SK-N-SH treated with all-trans-retinoic acid at 6 μM for 48 hours (cell line): ENCODE measurements at places on chromosomes 12 and 14.
A peak's percentile ranks its signal among the peaks of the same experiment; 100 is the strongest.

- ATAC-seq = no peak
Observed at GRCh38 chr12:56995201-56995929, 11.0 kb downstream of the ZBTB39 start.

DNA sequence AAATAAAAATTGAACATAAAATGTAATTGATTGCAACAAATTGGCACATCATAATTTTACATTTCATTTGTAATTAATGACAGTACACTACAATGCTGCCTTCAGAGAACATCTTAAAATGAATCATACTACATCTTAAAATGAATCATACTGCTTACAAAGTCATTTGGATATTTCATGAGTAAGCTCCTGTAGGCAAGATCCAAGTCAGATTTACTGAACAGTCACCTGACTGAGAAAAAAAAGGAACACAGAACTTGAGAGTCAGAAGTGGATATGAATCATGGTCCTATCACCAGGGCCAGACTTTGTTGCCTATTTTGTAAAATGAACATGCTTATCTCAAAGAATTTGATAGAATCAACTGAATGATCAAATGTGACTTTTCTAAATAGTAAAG lies 32.7 kb upstream of the FBLN5 start:
- peak; percentile 74 for ATAC-seq

- ATAC-seq = no peak
Observed at GRCh38 chr12:111171345-111171744, 197.6 kb downstream of the PHETA1 start.

DNA sequence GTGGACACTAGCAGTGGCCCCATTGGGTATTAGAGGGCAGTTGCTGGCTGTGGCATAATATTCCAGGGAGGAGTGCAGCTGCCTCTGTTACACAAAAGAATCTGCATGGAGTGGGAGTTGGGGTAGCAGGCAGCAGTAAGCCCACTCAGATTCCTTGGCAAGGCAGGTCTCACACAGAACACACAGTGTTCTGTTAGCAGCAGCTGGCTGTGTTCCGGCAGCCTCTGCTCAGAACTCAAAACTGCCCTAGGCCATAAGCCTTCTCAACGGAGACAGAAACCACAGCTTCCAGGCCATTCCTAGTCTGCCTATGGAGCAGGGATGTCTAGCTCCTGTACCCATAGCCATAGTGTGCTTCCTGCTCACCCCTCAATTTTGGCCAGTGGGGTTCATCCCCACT lies 1085.4 kb downstream of the SLC6A15 start:
- ATAC-seq = no peak; the same call in 2 of the 3 replicates

DNA sequence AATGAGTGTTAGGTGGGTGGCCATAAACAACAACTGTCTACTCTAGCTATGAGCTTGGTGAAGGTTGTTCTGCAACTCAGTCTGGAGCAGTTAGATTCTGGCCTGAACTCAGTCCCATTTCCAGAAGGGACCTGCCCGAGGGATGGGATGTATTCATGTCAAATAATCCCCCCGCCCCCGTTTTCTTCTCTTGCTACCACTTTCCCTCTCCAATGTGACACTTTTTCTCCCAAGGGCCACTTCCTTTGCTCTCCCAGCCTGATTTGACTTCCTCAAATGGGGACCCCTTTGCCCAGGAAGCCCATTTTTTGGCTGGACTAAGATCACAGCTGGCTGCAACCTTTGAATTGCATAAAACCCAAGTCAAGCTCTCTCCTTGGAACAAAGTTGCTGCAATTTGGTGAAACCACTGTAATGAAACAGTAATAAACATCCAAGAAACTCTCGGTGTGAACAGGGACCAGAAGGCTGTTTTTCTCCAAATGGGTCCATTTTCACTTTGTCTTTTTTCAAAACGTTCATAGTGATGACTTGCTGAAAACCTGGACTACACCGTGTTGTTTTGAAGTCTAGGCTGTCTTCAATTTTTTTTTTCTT lies 137.2 kb upstream of the GSC start:
- no peak; the same call in 2 of the 3 replicates for ATAC-seq

- no peak for ATAC-seq
Observed at GRCh38 chr12:119980242-119980641, 8.8 kb upstream of the BICDL1 start.

GRCh38 chr14:102057480-102058114 lies 29.2 kb downstream of the HSP90AA1 start:
- peak; percentile 18 for ATAC-seq

DNA sequence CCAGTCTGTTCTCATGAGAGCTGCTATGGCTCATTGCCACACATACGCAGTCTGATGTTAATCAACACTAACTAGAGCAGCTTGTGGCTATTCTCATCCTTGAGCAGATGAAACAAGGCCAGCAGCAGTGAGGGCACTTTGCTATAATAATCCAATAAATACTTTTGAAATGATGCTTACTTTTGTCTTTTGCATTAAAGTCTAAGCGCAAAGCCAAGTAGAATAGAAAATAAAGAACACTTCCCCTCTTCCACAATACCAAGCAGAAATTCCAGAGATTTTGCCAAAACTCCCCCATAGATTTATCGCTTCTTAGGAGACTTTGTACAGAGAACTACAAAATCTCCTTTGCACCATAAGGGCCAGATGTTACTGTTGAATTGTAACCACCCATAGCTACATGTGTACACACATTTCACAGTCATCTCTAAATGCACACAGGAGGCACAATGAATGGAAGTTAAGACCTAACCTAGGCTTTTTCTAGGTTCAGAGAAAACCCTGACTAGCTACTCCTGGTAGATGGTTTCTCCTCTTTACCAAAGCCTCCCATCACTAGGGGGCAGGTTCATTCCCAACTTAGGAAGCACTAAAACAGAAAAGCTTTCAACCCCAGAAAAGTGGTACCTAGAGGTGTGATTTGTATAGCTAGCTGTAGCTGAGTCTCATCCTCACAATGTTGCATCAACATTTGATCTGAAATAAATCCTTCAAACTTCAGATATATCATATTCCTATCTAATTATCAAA lies 119.3 kb downstream of the HMGA2 start:
- ATAC-seq = peak; percentile 38

DNA sequence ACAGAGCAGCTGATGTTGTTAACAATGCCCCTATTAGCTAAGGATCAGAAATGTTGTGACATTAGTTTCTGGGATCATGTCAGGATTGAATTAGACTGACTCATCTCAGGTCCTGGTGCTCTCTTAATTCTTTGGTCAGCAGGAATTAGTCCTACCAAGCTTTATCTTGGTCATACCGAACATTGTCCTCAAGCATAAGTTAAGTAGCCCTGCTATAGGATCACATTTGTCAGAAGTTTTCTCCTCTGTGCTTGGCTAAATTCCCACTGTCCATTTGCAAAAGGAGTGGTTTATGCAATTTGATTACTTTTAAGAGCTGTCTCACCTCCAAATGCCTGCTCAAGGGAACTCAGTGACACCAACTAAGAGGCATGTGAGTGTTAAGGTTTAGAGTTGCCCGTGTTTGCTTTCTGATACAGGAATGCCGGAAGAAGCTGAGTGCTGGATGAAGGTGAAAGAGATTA lies 48.4 kb upstream of the IFNG-AS1 start:
- ATAC-seq = peak; percentile 83

GRCh38 chr12:40010899-40011774 lies 94.7 kb downstream of the SLC2A13 start:
- ATAC-seq = peak; percentile 97

DNA sequence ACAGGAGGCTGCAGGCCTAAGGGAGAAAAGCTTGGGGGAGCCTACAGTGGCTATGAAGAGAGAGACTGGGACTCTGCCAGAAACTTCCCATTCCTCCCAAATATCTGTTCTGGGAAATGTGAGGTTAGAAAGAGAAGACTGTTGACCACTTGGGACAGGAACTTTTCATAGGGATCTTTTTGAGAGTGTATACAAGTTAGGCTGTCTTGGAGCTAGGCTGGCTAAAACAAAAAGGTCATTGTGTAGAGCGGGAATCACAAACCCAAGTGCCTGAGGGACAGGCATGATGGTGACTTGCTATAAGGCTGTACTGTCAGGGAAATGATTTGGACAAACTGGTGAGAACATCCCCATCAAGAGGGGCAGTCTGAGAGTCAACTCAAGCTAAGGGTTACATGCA lies 175.1 kb downstream of the GRIP1 start:
- ATAC-seq = no peak

- ATAC-seq = no peak
Observed at GRCh38 chr12:76197283-76197682, 112.8 kb upstream of the NAP1L1 start.

DNA sequence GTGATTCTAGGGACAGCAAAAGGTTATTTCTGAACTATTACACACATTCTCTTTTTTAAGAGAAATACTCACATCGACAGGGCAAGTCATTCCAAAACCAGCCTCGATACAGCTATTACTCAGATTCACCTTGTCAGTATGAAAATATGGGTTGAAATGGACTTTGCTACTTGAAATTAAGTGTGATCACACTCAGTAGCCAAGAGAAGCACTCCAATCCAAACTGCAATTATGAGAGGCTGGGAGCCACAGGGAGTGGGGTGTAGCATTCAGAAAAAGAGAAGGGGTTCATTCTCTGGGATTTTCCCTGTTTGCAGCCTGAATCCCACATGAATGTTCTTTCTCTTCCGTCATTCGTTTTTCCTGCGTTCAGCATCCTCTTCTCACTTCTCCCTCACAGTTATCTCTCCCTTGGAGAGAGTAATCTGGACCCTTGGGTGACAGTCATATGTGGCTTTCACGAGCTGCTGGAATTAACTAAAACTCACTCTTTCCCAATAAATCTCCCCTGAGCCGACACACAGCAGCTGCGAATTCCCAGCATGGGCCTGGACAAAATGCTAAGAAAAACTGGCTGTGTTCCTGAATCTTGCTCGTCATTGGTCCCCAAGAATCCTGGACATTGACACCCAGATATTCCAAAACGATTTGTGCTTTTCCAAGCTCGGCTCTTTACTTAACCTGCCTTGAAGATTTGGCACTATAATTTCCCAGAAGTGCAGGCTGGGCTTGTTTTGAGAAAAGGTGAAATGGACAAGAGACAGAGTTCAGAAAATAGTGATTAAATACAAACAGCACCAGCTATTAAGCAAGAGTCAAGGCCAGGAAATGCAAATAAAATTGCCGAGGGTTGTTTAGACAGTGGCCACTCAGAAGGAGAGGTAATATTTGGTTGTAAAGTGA lies 199.5 kb upstream of the PLEKHG7 start:
- ATAC-seq = no peak

DNA sequence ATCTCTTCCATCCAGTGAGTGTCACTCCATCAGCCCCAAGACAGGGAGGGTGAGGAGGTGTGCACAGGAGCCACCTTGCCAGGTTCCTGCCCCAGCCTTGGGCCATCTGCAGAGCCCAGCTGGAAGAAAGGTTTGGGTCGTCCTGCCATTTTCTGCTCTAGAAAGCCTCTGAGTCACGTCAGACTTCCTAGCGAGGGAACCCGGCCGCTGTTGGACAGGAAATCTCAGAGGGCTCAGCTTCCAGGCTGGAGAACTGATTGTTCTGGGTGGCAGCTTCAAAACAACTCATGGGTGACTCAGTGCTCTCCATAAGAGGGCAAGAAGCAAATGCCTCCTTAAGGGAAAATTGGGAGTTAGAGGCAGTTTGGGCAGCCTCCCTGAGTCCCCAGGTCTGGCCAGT lies 16.6 kb downstream of the HIP1R start:
- peak; percentile 78 for ATAC-seq

GRCh38 chr14:92993302-92993701 lies 70.4 kb downstream of the CHGA start:
- no peak for ATAC-seq

- ATAC-seq = peak; percentile 82
Observed at GRCh38 chr12:45290216-45290605, 74.3 kb downstream of the ANO6 start.

GRCh38 chr12:6090803-6091202 lies 33.7 kb downstream of the VWF start:
- ATAC-seq = no peak

DNA sequence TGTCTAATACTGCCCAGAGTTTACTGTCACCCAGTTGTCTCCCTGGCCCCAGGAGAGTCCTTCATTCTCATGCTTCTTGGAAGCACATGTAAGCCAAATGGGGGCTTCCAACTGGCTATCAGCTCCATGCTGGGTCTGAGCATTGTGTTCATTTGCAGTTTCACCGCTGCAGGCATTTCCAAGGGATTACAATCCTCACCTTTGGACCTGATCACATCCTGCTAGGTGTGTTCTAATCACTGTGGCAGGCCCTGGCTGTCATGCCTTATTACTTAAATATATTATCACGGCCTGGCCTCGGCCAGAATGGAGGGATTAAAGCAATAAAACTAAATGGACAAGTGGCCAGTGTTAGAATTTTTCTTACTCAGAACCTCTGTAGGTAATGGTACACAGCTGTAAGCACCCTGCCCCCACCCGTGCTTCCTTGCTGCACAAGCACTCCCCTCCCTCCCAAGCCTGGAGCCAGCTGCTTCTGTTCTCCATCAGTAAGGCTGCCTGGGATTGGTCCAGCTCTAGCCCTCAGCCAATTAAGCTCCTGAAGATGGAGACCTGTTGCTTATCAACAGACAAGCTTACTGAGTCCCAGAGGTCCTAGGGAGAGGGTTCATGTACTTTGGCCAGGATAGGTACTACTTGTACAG lies 175.9 kb upstream of the RBM19 start:
- no peak for ATAC-seq

DNA sequence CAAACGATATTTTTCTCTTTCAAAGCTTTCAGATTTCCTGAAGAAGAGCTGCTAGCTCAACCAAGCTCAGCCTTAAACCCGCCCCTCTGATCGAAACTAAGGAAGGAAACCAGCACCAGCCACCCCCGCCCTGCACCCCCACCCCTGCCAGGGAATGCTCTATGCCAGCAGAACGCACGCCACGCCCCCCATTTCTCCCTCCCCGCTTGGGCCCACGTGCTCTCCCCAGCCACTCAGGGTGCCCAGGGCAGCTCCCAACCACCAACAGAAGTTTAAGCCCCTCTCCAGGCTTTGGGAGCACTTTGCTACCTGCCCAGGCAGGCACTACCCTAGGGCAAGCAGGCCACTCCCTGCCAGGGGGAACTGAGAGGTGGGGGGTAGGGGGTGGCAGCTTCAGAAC lies 18.8 kb upstream of the KRT78 start:
- ATAC-seq = no peak

- ATAC-seq = no peak
Observed at GRCh38 chr12:39354955-39355354, 88.0 kb downstream of the KIF21A start.

- no peak for ATAC-seq
Observed at GRCh38 chr12:47754126-47754525, 4.6 kb downstream of the RAPGEF3 start.
